Lung (tissue), 17 donors: ENCODE measurements at places on chromosomes 5 and 9. TPM values are rescaled to one million over a fixed set of nuclear protein-coding genes. Genes with fewer than 3 reads are reported as not detected.

DNA sequence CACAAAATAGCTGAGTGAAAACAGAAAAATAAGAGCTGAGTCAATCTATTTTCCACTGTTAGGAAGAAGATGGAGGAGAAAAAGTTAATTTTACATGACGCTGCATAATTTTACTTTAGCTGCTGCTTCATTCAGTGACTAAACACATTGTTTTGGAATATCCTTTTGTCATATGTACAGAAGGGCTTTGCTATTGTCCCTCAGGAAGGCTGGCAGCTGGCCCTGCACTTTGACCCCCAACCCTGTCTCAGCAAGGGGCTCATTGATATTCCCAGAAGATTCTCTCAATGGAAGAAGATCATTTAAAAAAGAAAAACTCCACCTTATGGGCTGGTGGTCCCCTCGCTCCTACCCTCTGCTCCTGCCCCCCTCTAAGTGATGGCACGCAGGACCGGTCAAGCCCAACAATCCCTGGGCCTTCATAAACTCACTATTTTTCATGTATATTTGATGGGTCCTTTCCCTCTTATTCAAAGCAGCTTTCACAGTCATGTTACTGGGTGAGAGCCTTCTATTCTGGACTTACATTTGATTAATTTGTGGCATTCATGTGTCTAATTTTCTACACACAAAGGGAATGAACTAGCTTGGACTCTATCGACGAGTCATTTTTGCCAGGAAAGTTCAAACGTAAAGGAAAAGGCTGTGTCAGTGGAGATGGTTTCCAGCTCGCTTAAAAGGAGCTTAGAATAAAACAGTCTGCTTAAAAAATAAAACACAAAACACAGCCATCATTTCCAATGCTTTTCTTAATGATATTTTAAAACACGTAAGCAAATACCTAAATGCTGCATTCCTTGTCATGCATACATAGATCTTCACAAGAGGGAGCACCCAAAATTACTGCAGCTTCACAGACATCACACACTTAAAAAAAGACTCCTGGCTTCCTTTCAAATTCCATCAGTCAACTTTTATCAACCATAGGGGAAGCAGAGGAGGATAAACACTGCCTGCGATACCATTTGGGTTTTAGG is 104.7 kb downstream of the EFNA5 start:
- peak; percentile 57 for DNase-seq

The ANKRD34B gene
- total RNA-seq, result not detected

DNA sequence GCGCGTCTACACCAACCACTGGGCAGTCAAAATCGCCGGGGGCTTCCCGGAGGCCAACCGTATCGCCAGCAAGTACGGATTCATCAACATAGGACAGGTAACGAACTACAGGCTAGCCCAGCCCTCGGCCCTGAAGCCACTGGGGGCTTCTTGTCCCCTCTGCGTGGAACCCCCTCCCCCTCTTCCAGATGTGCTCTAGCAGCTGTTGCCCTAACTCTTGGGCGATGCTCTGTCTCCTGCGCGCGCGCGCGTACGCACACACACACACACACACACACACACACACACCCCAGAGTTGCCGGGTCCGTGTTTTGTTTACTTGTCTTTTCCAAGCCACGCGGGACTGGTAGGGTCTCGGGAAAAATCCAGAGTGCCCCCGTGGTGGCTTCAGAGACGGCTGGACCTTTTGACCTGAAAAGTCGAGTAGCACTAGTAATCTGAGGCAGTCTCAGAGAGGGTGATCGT is 836 bp downstream of the PCSK5 start:
- DNase-seq, result peak; percentile 77

DNA sequence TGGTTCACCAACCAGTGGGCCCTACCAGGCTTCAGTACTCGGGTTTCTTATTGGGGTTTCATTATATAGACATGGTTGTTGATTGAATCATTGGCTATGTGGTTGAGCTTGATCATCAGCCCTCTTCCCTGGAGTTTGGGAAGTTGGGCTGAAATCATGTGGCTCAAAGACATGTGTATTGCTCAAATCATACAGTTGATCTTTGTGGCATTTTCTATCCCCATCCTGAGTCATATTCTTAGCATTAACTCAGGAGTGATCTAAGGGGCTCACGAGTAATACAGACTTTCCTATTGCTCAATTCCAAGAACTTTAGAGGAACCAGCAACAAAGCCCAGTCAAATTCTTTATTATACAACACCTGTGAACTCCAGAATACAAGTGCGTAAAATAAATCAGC is 66.2 kb downstream of the SMC5 start:
- no peak for DNase-seq

- no peak for DNase-seq
Observed at GRCh38 chr5:140767444-140767843, 18.5 kb upstream of the PCDHA1 start.

The ENTPD2 gene
- total RNA-seq, result 1.8 TPM

GRCh38 chr9:133004999-133005760 is 25.6 kb upstream of the GTF3C5 start:
- DNase-seq, result no peak

- no peak for DNase-seq
Observed at GRCh38 chr9:114570742-114571141, 16.8 kb upstream of the ATP6V1G1 start.

GRCh38 chr5:151251001-151251551 is 1.9 kb upstream of the GM2A start:
- DNase-seq, result no peak

- DNase-seq, result no peak
Observed at GRCh38 chr9:136316896-136317676, 10.3 kb upstream of the GPSM1 start.

GRCh38 chr9:127961613-127962155 is 19.1 kb downstream of the EEIG1 start:
- no peak for DNase-seq

DNA sequence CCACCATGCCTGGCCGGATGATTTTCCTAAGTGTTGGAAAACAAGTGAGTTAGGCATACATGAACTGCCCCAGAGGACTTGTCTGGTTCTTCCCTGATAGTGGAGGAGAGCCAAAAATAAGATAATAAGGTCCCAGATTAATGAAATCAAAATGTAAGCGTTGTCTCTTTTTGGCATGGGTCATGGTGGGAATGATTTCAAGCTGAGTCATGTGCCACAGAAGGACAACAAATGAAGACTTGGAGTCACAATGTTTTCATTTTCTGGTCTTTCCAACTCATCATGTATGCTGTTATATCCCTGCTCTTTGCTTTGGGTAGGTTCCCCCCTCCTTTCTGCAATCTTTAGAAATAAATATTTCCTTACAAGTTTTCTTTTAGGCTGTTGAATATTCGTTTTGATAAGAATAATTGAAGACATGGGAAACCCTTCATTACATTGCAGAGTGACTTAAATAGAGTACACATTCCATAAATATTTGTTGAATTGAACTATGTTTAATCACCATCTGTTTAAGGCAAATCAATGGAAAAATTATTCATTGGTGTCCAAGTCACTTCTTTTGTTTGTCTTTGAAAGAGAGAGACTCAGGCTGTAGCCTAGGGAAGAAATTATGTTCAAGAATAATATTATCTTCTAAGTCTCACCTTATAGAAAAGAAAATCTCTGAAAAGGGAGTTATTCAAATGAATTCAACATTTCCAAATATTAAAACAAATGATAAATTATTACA is 196.3 kb downstream of the CSNK1G3 start:
- DNase-seq, result no peak

DNA sequence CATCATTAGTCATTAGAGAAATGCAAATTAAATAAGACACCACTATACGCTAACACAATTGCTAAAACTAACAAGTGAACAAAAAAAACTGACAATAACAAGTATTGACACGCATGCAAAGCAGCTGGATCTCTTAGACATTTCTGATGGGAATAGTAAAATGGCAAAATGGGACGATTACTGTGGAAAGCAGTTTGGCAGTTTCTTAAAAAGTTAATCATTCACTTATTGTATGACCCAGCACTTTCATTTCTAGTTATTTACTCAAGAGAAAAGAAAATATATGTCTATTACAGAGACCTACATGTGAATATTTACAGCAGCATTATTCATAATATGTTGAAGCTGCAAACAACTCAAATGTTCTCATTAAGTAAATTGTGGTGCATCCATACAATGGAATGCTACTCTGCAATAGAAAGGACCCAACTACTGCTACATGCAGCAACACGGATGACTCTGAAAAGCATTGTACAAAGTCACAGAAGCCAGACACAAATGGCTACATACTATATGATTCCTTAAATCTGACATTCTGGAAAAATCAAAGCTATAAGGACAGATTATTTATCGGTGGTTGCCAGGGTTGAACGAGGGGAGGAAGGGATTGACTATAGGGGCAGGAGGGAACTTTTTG is 96.8 kb upstream of the ITGA2 start:
- DNase-seq, result no peak

The ELOVL7 gene
- 4.5 TPM for total RNA-seq

GRCh38 chr5:145466533-145466932 is 368.6 kb downstream of the PRELID2 start:
- DNase-seq, result no peak

The WNK2 gene
- 4.2 TPM for total RNA-seq

DNA sequence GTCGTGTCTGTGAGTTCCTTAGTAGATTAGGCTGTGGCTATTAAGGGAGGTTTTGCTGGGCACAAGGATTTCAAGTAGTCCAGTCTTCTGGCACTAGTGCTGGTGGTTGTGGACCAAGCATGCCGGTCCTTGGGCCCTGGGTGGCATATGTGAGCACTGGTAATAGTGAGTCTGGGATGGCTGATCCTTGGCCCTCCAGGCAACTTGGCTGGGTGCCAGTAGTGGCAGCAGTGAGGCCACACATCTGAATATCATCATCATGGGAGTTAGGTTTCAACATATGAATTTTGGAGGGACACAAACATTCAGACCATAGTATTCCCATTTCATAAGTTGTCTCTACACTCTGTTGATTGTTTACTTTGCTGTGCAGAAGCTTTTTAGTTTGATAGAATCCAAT is 25.3 kb upstream of the APBA1 start:
- no peak for DNase-seq

GRCh38 chr5:154818471-154819116 is 31.8 kb downstream of the FAXDC2 start:
- no peak for DNase-seq

- peak; percentile 47 for DNase-seq
Observed at GRCh38 chr9:111621895-111622480, 9.1 kb upstream of the DNAJC25 start.

The C9orf43 gene
- total RNA-seq, result 1.2 TPM
